ENCODE measurements at places on chromosomes 5 and 9.

DNA sequence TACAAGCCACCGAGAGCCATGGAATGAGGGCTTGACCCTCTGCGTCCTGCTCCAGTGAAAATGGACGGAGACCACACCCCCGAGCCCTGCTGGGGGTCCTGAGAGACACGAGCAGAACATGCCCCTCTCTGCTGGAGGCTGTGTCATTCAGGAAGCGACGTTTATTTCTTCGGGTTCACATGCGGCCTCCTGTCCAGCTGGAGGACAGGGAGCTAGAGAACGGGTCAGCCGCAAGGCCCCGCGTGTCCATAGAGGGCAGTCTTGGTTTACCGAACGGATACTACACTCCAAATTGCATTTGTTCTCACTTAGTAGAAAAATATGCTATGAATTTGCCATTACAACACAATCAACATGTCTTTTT lies 36.1 kb downstream of the MRPL36 start:
- ATAC-seq: peak; percentile 57

GRCh38 chr9:70142101-70142500 lies 98.5 kb downstream of the MAMDC2 start:
- ATAC-seq: no peak

- ATAC-seq: no peak
Measured at GRCh38 chr9:22049411-22049810, 40.3 kb upstream of the CDKN2B start.

DNA sequence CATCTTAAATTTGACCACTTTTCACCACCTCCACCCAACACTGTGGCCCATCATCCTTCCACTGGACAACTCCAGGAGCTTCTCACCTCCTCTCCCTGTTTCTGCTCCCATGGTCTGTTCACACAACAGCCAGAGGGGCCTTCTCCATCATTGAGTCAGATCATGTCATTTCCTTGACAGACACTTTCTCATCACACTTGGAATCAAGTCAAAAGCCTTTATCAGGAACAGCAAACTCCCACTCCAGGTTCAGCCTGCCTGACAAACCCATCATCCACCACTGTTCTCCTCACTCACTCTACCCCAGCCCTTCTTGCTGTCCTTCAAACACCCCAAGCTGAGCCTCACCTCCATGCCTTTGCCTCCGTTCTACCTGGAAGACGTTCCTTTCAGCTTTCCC lies 78.4 kb upstream of the ADRA1B start:
- no peak for ATAC-seq

GRCh38 chr9:38445154-38446043 lies 21.1 kb upstream of the IGFBPL1 start:
- ATAC-seq: no peak

DNA sequence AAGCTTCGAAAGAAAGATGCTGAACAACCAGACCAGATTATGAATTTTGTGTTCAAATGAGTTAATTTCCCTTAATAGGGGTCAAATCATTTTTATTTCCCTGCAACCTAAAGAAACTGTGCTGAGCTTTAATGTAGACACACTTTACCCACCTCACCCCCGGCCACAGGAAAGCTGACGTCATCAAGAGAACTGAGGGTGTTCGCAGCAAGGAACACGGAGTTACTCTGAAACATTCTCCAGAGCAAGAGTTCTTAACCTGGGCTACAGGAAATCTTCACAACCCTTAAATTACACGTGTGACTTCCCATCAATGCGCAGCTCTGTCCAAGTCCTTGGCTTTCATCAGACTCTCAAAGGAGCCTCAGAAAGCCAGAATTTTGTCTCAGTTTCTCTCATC lies 116.3 kb downstream of the COL23A1 start:
- no peak for ATAC-seq

GRCh38 chr9:124853605-124854143 lies 414 bp downstream of the WDR38 start:
- no peak for ATAC-seq

DNA sequence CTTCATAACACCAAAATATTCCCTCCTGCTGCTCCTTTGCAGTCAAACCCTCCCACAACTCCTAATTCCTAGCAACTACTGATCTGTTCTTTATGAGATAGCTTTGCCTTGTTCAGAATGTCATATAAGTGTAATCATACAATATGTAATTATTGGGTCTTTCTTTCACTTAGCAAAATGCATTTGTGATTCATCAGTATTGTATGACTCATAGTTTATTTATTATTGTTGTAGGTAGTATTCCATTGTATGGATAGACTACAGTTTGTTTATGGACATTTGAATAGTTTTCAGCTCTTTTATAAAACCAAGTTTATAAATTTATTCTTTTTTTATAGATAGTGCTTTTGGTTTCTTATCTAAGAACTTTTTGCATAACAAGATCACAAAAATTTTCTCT lies 468.2 kb upstream of the KIF2A start:
- no peak for ATAC-seq

DNA sequence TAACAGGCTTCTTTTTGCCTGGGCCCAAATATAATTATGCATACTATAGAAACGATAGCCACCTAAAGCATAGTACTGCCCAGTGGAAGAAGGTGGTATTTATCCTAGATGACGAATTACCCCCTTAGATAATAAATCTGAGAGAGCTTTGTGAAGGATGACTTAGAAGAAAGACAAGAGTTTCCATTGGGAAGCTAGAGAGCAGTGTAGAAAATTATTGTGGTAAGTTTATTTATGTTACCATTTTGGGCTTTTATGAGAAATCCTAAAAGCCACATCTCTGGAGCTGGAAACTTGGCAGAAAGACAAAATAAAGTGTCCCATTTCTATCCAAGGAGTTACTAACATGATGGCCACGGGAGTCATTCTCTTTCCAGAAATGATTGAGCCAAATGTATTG lies 172.0 kb upstream of the SEMA6A start:
- no peak for ATAC-seq

DNA sequence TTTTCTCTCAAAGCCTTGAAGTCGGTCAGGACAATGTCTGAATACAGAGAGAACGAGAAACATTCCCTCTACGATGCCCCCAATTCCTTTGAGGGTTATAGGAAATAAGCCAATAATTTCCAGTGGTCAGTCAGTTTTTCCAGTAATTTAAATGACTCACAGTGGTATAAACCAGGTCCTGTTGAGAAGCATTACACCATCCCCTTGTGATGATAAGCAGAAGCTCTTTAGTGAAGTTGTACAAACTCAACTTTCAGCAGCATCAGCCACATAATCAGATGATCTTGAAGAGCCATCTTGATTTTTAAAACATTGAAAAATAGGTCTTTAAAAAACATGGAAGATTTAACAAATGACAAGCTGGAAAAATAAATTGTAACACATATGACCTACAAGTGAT lies 173.9 kb upstream of the ZNF462 start:
- no peak for ATAC-seq

GRCh38 chr9:82495884-82496777 lies 507.6 kb downstream of the SPATA31D1 start:
- ATAC-seq: no peak

DNA sequence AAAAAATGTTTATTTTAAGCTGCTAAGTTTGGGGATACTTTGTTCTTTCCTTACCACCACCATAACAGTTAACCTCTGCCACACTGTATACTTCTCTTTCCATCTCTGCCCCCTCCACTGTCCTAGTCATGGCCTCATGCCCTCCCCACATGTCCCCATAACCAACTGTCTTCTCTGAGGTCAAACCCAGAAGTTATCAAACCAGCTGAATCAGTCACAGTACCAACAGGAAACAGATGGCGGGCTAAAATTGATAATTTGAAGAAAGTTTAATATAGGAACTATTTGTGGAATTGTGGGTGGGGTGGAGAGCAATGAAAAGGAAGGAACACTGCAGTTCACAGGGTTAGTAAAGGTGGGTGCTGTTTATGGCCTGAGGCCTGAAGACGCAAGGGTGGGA lies 5.7 kb upstream of the DCTN4 start:
- no peak for ATAC-seq

DNA sequence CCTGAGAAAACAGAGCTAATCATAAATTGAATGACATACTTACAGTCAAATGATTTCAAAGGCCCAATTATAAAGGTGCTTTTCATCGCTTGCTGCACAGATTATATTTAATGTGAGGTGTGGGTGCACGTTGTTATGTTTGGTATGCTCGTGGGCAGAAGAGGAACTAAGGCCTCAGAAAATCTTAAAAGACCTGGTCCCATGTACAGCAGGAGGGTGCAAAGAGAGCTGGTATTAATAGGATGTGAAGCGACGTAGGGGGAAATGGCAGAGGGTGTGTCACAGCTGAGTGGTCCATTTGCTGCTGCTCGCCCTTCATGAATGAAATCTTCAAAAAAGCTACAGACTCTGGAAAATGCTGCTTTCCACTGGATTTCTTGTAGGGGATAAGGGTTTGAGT lies 40.5 kb upstream of the IFNK start:
- no peak for ATAC-seq

- ATAC-seq: no peak
Measured at GRCh38 chr9:89021154-89021803, 30.0 kb downstream of the S1PR3 start.

DNA sequence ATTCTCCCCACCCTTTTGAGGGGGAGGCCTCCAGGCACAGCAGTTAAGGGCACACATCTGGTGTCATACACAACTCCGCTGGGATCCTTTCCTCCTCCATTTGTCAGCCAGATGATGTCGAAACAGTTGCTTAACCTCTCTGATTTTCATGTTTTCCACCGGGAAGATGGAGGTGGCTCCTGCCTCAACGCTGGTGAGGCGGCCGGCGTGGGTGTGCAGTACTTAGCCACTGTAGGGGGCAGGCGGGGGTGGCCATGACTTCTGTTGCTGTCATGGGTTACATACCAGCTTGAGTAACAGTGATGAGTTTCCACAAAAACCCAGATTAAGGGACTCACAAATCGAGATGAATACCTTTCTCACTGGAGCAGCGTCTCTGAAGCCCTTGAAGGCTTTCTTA lies 63.1 kb upstream of the EPB41L4B start:
- ATAC-seq: no peak

DNA sequence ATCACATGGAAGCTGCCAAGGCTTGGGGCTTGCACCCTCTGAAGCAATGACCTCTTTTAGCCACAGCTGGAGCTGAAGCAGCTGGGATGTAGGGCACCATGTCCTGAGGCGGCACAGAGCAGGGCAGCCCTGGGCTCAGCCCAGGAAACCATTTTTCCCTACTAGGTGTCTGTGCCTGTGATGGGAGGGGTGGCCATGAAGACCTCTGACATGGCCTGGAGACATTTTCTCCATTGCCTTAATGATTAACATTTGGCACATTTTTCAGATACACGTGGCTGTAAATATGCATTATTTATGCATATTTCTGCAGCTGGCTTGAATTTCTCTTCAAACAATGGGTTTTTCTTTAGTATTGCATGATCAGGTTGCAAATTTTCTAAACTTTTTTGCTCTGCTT lies 81.7 kb downstream of the OSMR start:
- no peak for ATAC-seq

DNA sequence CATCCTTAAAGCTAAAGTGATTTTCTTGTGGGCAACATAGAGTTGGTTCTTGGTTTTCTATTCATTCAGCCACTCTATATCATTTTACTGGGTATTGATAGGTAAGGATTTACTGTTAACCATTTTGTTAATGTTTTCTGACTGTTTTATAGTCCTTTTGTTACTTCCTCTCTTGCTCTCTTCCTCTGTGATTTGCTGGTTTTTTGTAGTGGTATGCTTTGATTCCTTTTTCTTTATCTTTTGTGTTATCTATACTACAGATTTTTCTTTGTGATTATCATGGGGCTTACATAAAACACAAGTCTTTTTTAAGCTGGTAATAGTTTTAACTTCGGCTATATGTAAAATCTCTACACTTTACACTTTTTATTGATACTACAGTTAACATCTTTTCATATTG lies 43.3 kb downstream of the CREBRF start:
- no peak for ATAC-seq

DNA sequence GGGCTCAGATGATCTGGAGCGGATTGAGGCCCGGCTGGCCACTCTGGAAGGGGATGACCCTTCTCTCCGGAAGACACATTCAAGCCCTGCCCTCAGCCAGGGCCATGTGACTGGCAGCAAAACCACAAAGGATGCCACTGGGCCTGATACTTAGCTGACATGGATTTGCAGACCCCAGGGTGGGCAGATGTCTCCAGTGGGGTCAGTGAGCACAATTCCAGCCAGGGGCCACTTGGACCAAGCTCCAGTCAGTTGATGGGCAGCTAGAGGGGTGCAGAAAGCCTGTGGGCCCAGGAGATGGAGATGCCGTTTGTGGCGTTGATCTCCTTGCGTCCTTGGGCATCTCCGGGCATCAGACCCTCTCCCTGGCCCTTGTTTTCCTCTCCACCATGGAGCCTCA lies 46.7 kb downstream of the PSD2 start:
- no peak for ATAC-seq

- ATAC-seq: no peak
Measured at GRCh38 chr5:96528826-96529474, 95.9 kb upstream of the PCSK1 start.

DNA sequence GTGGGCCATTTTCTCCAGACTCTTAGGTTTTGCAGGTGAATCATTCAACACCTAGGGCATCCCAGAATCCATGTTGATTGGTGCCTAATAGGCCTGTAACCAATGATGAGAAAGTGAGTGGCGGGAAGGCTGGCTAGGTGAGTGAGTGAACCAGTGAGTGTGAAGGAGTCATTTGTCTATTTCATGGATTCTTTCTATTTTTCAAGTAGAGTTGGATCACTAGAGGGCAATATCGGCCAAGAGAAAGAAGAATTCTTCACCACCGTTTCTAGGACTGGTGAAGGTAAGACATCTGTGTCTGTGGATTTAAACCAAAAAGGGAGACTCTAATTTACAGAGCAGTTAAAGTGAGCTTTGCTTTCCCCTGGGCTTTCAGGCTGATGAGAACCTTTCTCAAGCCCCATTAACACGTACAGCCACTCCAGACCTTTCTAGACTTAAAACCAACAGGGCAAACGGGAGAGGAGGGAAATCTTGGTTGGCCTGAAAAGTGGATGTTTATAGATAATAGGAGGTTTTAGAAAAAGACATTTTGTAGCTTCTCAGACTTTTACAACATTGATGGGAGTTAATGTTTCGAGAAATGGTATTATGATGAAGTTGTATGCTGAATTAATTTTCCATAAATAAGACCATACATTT lies 114.3 kb upstream of the IL12B start:
- ATAC-seq: peak; percentile 60

- ATAC-seq: no peak
Measured at GRCh38 chr5:28468166-28468565, 1429.8 kb upstream of the CDH9 start.

GRCh38 chr9:32554107-32554506 lies 1.7 kb upstream of the TOPORS start:
- ATAC-seq: no peak

GRCh38 chr9:120863833-120864232 lies 13.2 kb downstream of the PHF19 start:
- ATAC-seq: no peak

DNA sequence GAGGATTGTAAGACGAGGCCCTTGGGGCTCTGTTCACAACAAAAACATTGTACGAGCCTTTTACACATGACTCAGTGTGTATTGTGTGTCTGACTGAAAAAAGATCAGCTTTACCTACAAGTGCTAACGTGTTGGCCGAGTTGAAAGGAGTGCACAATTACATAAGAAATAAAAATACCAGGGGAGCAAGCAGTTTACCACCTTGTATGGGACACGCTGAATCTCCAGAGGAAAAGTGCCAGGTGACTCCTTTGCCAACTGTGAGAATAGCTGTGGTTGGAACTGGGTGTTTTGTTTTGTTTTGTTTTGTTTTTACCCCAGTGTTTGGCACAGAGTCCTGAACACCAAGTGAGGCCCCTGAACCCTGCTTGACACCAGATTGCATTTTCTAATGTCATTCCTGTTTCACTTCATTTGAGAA lies 32.8 kb upstream of the ZSWIM6 start:
- ATAC-seq: no peak

GRCh38 chr9:101912698-101913097 lies 174.3 kb upstream of the GRIN3A start:
- ATAC-seq: no peak

- no peak for ATAC-seq
Measured at GRCh38 chr5:29993286-29993685, 1200.2 kb upstream of the CDH6 start.
